SK-MEL-5 (cell line): ENCODE measurements at places on chromosomes 13 and 19.

DNA sequence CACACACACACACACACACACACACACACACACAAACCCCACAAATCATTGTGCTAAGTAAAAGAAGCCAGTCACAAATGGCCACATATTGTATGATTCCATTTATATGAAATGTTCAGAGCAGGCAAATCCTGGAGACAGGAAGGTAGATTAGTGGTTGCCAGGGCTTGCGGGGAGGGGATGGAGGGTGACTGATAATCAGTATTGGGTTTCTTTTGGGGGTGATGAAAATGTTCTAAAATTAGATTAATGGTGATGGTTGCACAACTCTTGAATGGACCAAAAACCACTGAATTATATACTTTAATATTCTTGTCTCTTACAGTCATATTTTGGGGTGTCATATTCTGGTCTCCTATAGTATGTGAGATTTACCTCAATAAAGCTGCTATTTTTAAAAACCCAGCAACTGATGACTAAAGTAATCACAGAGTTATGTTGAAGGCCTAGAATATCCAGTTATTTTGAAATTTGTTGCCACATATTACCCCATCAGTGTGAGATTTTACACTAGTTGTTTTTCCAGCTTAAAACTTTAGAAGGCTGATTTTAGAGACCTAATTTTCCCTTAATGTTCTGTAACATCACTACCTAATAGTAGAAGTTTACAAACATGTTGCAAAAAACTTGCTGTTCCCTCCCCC is 20.3 kb downstream of the FLT1 start:
- no peak for DNase-seq

- no peak for DNase-seq
Observed at GRCh38 chr13:113665597-113666328, 1.3 kb upstream of the GRK1 start.

- peak; percentile 16 for DNase-seq
Observed at GRCh38 chr19:49718511-49718910, 27.6 kb downstream of the CPT1C start.

GRCh38 chr19:6767081-6767356 is 216 bp downstream of the SH2D3A start:
- DNase-seq: no peak
